ENCODE measurements at places on chromosomes 6 and 20.

DNA sequence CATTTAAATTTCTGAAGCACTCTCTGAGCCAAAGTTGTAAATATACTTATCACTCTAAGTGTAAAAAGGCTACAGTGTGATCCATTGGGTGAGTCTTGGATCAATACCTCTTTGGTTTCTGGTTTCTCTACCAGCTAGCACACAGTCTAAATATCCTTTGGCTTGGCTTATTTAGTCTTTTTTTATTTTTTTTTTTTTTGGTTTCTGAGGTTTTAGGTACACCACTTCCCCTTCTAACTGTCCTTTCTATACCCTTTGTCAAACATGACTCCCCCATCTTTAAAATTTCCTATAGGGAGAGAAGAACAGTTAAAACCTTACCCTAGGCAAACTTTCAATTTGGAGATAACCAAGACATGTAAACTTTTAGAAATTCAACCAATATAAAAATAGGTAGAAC, 379.0 kb downstream of the PHF3 start:
- DNase-seq = no peak

GRCh38 chr6:21883595-21884328, 290.2 kb downstream of the SOX4 start:
- DNase-seq = no peak

DNA sequence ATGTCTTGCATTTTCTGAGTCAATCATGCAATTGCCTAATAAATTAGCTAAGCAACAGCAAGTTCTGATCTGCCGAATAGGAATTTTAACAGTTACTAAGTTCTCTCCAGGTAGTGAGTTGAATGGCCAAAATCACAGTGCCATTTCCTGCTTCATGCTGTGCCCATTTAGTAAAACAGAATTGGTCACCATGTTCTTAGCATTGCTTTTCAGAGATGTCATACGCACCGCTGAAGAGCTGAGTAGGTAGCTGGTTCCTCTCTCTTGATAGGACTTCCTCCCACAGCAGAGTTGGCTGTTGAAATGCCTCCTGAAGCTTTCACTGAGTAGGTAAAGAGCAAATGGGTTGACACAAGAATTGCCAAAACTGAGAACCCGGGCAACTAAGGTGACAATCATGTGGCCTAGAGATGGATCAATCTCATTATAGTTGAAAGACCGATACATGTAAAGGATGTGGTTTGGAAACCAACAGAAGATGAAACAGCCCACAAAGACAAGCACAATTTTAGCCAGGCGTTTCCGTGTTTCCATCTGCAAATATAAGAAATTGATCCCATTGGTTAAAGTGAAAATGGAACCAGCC, 57.1 kb upstream of the GJE1 start:
- no peak for DNase-seq

GRCh38 chr20:8077137-8077466, 55.0 kb upstream of the PLCB1 start:
- DNase-seq = no peak

DNA sequence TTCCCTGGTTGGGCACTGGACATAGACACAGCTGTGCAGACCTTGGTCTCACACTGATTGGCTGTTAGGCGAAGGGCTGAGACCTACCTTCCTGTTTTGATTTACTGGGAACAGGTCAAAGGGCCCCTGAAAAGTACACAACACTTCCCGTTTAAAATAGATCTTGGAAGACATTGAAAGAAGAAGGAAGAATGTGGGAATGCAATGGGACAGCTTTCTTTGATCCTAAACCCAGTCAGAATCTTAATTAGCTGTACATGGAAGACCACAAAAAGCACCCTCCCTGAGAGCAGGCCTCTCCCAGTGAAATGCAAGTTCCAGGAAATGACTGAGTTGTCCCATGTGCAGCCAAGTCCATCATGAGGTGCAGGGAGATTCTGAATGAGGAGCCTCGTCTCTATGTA, 83.6 kb upstream of the EXOC2 start:
- DNase-seq = no peak

- no peak for DNase-seq
These were observed 326.4 kb downstream of the KIF16B start for GRCh38 chr20:16246870-16247269.

- DNase-seq = no peak
These were observed 96.6 kb upstream of the SUPT3H start for GRCh38 chr6:45474376-45474775.

DNA sequence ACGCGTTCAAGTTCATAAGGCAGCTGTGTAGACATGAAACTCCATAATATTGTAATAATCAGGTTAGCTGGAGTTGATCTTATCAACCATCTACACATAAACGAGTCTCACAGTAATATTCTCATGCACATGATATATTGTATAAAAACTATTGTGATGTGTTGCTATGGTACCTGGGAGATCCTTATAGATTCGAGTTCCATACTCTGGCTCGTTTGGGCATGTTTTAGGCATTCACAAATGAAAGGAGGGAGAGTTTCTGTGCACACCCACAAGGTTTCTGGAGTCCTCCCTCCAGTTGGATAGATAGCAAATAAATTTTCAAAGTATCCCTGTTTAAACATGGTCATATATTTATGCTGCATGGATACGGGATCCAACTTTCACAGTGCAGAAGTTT, 567.5 kb upstream of the SLC35B3 start:
- DNase-seq = no peak

DNA sequence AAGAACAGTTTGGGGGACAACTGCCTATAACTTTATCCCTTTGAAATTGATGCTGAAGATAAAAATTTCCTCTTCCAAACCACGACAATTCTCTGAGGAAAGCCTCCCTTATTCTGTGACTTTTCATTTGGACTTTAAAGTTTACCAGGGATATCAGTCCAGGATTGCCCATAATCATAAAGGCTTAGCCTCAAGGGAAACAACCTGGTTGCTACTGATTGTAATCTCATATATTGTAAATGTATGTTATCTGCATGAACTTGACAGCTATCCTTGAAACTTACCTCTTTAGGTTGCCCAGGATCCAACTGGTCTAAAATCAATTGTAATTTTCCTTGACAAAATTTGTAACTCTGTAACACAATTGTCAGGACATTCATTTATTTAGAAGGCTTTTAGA, 23.8 kb downstream of the TBC1D32 start:
- no peak for DNase-seq

DNA sequence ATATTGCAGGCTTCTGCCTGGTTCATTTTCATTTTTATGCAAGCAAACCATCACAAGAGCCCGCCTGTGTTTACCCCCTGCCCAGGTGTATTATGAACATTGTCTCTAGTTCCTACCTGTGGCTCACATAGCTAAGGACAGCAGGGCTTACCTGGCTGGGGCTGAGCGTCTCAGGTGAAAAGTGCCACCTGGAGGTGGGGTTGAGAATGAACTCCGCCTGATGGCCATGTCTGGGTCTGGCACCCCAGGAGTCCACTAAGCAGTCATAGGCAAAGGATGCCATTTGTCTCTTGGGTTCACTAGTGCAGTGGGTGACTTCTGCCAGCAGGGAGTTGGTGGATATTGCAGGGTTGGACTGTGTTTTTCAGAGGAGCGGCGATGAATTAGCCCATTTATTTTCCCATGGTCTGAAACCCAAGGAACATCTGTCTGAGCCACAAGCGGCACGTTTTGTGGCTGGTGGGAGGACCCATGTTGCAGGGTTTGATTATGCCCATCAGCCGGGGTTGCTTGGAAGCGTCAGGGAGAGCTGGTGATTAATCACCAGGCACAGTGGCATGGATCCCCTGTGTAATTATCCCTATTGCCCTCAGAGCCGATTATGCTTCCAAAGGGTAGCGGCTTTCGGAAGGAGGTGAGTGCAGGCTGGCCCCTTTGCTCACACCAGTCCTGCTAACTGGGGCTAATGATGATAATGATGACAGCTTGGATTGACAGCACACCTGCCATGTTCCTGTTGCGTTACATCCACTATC, 92.1 kb downstream of the CDH26 start:
- no peak for DNase-seq

DNA sequence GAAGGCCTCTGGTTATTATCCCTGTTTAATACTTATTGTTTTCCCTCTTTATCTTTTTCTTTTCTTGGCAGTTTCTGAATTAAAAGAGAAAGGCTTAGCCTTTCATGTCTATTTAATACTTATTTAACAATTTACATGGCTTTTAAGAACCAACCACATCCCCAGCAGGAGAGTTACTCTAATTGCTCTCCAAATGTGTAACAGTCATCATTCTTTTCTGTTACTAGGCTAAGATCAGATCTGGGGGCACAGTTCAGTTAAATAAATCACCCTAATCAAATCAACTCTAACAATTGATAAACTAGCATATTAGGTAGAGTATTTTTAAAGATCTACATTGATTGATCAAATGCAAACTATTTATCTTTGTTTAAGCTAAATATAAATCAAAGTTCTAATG, 54.1 kb upstream of the NT5E start:
- DNase-seq = no peak

GRCh38 chr6:29834564-29835436, 7.2 kb downstream of the HLA-G start:
- no peak for DNase-seq

DNA sequence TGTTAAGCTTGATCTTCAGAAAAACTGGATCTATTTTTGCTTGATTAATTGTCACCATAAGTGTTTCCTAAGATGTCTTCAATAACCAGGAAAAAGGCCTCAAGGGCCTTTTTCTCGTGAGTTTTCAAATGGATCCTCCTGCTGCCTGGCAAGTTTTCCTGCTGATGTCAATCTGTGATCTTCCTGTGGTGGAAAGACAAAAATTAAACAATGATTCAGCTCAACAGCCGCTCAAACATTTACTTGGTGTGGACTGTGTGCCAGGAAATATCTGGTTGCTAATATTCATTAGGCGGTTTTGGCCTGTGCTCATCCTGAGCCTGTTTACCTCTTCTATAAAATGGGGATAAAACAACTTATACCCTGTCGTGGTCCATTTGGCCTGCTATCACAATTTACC, 35.4 kb upstream of the SSTR4 start:
- no peak for DNase-seq

GRCh38 chr6:55293116-55293515, 34.2 kb upstream of the GFRAL start:
- no peak for DNase-seq

DNA sequence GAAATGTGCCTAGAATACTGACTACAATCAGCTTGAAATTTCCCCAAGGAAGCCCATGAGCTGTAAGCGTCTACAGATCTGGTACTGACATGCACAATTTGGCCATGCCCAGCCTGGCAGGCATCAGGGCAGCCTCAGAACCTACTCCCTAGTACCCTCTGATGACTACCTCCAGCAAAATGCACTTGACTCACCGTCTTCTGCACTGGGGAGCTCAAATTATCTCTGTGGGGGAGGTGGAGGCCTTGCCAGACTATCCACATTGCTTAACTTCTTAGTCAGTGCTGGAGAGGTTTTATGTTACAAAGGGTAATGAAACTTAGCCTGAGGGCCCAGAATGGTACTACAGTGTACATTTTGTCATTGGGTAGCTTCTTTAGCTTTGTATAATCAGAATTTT, 126.0 kb upstream of the ADGRF1 start:
- no peak for DNase-seq

DNA sequence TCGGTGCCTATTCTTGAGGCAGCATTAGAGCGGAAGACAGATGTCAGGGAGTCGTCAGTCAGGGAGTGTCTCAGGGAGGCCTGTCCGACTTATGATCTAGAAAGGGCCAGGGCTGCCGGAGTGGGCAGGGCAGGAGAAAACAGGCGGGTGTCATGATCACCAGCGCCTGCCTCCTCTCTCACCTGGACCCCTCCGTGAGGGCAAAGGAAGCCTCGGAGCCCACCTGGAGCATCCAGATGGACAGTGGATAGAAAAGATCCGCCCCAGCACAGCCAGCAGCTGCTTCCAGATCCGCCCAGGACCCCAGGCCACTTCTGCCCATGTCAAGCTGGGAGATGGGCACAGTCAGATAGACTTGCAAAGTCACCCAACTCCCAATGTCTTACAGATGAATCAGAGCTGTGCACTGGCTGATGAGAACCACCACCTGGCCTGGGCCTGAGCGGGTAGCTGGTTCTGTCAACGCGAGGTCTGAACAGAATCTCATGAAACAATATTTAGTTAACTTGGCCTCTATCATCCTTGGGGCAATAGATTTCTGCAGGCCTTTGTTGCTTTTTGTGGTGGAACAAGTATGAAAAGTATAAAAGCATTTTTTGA, 22.2 kb downstream of the PSMG4 start:
- no peak for DNase-seq

- no peak for DNase-seq
These were observed 36.1 kb upstream of the RSPO4 start for GRCh38 chr20:1038205-1038604.

DNA sequence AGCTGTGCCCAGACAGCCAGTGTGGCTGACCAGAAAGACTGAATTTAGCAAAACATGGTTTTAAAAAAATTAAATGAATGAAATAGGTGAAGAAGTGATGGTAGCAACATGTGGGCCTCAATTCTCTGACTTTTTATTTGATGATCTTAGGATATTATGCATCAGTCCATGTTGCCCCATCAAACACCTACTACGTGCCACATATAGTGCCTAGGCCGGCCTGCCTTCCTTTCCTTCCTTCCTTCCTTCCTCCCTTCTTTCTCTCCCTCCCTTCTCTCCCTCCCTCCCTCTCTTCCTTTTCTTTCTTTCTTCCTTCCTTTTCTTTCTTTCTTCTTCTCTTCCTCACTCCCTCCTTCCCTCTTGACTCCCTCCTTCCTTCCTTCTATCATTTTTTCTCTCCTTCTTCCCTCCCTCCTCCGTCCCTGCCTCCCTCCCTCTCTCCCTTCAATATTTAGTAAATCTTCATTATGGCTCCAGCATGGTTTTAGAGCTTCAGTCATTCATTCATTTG, 209.8 kb downstream of the TSHZ2 start:
- no peak for DNase-seq

DNA sequence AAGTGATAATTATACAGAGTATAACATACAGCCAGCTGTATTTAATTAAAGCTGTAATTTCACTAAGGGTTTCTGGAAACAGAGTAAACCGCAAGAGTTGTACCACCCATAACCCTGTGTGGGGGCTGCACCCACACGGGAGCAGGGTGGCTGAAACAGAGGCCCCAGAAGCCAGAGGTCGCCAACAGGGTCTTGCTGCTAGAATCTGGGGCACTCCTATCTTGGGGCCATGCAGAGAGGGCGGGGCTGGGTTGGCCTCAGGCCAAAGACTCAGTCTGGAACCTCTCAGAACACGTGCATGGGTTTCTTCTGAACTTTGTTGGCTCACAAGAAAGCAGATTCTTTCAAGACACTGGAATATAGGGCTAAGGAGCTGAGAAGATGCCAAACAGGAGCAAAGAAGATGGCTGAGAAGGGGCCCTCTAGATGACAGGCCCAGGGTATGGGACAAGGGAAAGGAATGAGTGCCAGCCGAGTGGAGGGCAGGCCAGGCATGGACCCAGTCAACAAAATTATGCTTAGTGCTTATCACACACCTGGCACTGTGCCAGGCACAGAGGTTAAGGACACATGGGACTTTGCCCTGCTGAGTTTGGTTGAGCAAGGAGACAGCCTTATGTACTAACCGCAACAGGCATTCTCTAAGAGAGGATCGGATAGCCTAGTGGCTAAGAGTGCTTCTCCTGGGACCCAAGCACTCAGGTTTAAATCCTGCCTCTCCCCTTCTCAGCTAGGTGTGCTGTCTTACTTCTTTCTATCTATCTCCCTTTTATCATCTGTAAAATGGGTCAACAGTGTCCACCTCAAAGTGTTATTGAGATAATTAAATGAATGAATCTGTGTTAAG, 96.6 kb upstream of the FOXP4 start:
- no peak for DNase-seq

Data from thoracic aorta (tissue), 2 donors.